ENCODE measurements at places on chromosomes 4 and X.
A peak's percentile ranks its signal among the peaks of the same experiment; 100 is the strongest.

DNA sequence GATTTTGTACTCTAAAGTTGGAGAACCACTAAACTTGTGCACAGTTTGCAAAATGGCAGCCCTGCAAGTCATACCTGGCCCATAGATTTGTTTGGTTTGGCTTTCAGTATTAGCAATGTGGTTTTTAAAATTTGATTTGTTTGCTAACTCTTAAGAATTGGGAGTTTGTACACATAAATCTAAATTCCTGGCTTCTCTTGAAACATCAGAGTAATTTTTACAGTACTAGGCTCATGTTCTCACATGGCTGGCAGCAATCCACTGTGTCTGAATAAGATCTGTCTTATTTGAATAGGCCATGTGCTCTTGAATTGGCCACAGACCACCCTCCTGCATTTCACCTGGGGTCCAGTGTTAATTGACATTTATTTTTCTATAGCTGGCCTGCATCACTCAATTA is 21.3 kb downstream of the DIAPH2 start:
- no peak for DNase-seq

GRCh38 chr4:80043541-80043940 is 29.5 kb downstream of the ANTXR2 start:
- DNase-seq = no peak

GRCh38 chrX:123185721-123186120 is 1.6 kb downstream of the GRIA3 start:
- no peak for DNase-seq

DNA sequence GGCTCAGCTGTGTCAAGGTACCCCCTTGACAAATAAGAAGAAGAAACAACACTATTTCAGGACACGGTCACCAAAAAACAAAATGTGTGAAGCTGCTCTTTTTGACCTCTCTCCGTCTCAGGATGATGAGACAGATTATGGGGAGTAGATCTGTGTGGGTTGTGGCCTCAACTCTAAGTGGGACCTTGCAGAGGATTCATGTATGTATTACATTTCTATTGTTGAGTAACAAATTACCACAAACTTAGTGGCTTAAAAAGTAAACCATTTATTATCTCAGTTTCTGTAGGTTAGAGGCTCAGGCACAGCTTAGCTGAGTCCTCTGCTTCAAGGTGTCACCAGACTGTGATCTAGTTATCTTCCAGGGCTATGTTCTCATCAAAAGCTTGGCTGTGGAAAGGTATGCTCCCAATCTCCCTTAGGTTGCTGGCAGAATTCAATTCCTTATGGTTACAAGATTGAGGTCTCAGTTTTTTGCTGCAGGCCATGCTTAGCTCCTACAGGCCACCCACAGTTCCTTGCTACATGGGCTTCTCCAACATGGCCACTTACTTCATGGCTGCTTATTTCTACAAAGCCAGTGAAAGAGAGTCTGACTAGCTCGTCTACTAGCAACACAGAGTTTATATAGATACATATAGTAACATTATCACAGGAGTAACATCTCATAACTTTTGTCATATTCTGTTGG is 28.1 kb downstream of the DGKK start:
- DNase-seq = no peak

DNA sequence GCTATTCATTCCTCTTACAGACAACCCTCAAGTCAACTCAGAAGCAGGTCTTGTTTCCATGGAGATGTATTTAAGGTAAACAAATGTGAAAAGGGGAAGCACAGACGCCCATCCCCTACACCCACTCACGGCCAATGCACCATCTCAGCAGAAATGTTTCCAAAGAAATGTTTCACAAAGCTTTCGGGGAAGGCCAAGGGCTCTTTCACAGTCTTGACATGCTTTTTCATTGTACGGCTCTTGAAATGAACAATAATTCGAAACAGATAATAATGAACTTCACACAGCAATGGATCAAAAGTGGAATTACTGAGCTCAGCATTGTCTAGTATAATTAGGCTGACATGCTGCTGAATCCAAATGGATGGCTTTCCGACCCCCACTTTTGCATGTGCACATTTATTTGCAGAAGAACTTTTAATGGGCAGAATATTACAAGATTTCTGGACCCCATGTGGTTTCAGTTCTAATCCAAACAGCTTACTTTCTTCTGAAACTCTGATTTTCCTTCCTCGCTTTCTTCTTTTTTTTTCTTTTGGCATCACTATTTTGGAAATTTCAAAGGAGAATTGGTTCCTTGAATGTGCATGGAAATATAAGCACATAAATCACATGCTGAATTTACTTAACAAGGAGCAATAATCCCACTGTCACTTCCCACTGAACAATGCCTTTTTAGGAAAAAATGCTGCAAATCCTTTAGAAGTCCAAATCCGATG is 160.9 kb downstream of the SMIM20 start:
- no peak for DNase-seq

DNA sequence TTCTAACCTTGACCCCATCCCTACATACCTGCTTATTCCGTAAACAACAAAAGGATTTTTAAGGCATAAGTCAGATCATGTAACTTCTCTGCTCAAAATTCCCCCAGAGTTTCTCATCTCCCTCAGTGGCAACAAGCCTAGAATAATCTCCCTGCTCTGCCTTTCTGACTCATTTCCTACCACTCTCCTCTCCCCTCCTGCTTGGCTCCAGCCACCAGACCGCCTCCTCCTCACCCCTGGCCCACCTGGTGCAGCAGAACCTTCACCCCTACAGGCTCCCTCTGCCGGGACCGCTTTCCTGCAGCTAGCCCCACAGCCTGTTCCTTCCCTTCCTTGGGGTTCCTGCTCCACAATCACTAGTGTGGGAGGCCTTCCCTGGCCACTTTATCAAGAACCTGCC is 32.1 kb downstream of the TSPAN5 start:
- no peak for DNase-seq

DNA sequence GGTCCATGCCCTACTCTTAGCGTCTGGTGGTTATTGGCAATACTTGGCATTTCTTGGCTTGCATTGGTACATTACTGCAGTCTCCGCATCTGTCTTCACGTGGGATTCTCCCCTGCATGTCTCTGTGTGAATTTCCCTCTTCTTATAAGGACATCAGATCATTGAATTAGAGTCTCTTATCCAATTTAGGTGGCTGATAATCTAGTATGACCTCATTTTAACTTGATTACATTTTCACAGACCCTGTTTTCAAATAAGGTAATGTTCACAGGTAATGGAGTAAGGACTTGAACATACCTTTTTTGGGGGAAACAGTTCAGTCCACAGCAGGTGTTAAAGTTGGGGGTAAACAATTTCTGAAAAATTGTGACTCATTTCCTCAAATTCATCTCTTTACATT is 16.6 kb downstream of the KIAA0232 start:
- no peak for DNase-seq

DNA sequence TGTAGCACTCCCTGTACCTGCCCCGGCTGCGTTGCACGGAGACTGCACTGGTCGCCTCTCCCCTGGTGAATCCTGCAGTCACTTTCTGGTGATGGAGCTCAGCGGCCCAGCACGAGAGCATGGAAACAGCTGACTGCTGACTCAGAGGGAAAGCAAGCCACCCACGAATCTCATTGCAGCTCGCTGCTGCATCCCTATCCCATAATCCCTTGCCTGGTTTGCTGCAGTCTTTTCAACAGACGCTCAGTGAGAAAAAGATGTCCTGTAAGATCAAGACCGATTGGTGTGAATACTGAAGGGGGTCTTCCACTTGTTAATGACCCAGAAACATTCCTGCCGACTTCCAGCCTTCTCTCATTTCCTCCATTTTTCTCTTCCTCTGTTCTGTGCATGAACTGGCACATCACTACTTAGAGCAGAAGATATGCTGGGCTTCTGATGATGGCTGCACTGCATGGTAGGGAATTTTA is 52.9 kb downstream of the TRIM2 start:
- peak; percentile 63 for DNase-seq

GRCh38 chrX:115339441-115340025 is 50.0 kb downstream of the LUZP4 start:
- DNase-seq = no peak

GRCh38 chrX:56231537-56232090 is 542 bp upstream of the KLF8 start:
- no peak for DNase-seq

- DNase-seq = no peak
Measured at GRCh38 chr4:130154901-130155300, 1058.9 kb downstream of the C4orf33 start.

DNA sequence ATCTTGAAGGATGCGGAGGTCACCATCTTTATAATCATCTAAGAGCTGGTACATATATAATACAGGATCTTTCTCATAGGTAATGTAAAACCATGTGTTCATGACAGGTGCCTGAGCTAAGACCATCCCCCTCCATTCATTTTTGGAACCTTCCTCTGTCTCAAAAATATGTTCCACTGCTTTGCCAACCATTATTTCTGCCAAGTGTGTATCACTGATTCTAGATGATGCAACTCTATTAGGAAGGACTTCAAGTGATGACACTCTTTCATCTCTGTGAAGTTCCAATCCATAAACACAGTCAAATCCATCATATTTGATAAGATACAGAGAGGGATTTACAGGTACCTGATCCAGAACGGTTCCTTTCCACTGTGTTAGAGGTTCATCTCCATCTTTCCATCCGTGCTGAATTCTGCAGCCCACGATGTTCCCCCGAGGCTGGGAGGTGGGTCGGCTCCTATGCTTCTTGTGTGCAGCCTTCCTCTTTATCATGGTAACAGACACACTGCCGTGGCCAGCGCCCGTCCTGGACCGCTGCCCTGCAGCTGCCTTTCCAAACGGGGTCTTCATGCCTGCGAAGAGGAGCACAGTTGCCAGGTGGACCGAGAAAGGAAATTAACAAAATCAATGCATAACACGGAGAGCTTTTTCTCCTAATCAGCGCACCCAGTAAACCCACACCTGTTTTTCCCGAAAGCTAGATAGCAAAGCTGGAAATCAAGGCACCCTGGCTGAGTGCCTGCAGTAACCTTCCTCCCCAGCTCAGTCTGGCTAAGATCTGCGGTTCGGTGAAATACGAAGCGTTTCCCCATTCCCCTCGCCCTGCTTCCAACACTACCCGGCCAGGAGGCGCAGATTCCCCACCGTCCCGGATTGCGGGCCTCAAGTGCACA is 718 bp downstream of the SPIN3 start:
- DNase-seq = peak; percentile 22

DNA sequence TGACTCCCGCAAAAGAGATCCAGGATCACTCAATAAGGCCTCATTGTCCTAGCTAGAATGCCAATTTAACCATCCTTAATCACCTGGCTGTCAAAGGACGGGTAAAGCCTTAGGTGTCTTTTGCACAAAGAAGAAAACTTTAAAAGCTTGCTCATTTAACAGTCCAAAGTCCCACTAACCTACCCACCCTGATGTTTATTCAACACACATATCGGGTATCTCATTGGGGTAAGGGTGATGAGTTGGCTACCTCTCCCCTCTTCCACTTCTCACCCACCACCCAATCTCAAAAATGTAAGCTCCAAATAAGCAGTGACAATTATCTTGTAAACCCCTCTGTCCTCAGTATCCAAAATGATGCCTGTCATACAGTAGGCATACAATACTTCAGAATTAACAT is 988 bp upstream of the SRD5A3 start:
- no peak for DNase-seq

- no peak for DNase-seq
Measured at GRCh38 chr4:168731706-168732414, 235.0 kb downstream of the PALLD start.
